ENCODE measurements at places on chromosomes 12 and 14.

DNA sequence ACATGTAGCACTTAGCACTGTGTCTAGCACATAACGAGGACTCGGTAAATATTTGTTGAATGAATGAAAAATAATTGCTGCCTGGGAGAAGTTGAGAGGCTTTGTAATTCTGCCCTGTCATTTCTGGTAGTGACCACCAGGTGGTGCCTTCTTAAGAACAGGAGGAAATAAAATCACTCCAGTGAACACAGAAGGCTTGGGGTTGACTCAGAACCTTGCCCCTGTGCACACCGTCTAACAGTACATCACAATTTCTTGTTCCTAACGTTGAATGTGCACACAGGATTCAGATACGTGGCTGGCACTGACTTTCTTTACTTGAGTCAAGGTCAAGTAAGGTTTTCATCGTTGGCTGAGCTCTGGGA lies 91.8 kb downstream of the RGS6 start:
- no peak for DNase-seq

DNA sequence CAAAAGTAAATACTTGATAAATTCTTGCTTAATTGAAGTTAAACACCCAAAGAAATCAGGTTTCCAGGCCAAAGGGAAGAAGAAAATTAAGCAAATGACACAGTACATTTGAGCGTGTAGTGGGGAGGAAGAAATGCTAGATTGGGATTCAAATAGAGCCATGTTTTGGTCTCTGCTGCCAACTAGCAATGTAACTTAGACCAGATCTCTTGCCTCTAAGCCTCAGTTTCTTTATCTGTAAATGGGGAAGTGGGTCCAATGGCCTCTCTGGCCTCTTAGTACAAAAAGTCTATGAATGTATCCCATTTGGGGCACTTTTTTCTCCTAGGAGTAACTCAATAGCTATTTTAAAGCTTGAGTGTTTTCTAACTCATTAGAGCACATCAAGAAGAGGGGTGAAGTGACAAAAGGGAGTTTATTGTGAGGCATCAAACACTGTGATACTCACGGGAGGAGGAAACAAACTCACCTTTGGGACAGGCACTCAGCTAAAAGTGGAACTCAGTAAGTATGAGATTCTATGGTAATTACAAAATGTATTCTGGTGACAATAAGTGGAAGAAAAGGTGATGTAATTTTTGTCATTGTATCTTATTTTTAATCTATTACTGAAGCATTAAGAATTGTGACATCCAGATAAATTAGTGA lies 55.8 kb downstream of the DAD1 start:
- no peak for DNase-seq

- no peak for DNase-seq
These were observed 11.0 kb downstream of the ZNF219 start for GRCh38 chr14:21087294-21088091.

DNA sequence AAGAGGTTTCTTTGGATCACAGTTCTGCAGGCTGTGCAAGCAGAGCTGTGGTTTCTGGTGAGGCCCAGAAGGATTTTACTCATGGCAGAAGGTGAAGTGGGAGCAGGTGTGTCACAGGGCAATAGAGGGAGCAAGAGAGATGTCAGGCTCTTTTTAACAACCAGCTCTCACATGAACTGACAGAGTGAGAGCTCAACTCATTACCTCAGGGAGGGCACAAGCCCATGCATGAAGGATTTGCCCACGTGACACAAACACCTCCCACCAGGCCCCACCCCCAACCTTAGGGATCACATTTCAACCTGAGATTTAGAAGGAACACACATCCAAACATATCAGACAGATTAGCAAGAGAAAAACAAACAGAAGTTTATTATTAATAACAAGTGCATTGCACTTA lies 470.4 kb downstream of the GALC start:
- no peak for DNase-seq

DNA sequence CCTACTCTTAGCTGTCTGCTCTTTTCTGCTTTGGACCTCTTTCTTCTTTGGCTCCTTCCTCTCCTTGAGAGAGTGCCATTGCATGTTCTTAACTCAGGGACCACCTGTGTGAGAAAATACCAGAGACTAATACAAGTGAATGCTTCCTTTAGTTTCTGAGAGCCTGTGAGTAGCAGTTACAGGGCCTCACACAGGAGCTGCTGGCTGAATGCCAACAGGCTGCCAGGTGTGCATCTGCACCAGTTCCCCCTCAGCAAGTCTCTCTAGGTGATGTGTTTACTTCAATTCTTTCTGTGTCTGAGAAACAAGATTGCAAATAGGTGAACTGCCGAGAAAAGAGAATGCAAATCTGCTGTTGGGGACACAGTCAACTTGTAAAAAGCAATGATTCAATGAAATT lies 108.2 kb downstream of the STXBP6 start:
- DNase-seq = no peak

DNA sequence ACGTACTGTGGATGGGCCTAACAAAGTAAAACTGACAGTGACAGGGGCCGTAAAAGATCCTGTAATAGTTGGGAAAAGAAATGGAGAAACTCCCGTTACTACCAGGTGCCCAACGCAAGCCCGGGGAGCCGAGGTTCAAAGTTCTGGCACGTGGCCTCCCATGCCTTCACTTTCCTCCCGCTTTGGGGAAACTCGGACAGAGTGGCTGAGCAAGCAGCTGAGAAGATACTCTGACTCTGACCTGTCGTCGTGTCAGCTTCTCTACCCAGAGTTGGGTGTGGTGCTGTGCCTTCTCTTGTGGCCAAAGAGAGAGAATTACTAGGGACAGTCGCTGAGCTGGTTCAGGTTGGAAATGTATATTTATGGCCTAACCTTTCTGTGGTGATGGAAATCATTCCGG lies 1.7 kb downstream of the B4GALNT3 start:
- no peak for DNase-seq

- no peak for DNase-seq
These were observed 17.5 kb downstream of the MARK3 start for GRCh38 chr14:103402695-103403094.

- DNase-seq = no peak
These were observed 74.2 kb upstream of the NAP1L1 start for GRCh38 chr12:76158518-76159321.

DNA sequence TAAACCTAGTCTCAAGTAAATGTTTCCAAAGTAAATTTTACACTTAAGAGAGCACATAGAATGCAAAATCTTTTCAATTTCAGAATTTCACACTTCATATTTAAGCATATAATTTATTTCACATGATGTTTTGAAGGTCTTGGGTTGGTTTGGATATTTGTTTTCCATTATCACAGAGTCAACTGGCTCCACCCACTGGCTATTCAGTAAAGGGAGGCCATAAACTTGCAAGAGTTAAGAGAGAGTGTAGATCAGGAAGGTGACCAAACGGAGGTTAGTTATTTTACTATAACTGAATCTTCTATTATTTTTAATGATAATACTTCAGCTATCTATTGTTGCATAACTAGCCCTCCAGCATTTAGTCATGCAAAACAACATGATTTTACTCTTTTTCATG lies 6.2 kb upstream of the CPNE8 start:
- no peak for DNase-seq

DNA sequence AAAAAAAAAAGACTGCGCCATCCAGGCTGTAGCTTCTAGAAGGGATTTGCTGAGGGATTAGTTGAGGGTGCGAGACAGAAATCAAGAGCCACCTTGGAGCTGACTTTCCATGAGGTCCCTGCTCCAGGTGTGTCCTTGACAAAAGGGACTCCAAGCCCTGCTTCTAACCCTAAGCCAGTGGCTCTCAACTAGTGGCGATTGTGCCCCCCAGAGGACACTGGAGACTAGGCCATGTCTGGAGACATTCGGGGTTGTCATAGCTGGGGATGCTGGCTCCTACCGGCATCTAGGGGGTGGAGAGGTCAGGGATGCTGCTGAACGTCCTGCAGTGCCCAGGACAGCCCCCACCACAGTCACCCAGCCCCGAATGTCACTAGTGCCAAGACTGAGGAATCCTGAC lies 40.6 kb downstream of the SPRING1 start:
- DNase-seq = no peak

DNA sequence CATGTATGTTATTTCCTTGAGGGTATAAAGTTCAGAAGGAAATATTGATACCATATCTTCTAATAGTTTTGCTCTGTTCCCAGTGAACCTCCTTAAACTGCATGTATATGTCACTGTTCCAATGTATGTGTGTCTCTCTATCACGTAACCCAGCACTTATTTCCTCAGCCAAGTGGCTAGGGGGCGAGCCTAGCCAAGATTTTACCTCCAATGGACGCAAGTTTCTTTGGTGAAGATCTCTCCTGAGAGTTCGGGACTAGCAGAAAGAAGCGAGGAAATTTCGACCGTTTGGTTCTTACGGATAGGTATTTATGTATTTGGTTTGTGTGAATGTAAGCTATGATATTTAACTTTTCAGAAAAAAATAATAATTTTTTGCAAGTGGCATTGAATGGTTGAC lies 2.5 kb downstream of the SFSWAP start:
- DNase-seq = no peak

- no peak for DNase-seq
These were observed at the start of gene P3H3 for GRCh38 chr12:6827982-6828780. Gene P3H3 (plus strand): TSS chr12:6828407. CDS start chr12:6828441, 34 bp downstream.

GRCh38 chr12:108040947-108041346 lies 88.1 kb upstream of the WSCD2 start:
- DNase-seq = no peak

DNA sequence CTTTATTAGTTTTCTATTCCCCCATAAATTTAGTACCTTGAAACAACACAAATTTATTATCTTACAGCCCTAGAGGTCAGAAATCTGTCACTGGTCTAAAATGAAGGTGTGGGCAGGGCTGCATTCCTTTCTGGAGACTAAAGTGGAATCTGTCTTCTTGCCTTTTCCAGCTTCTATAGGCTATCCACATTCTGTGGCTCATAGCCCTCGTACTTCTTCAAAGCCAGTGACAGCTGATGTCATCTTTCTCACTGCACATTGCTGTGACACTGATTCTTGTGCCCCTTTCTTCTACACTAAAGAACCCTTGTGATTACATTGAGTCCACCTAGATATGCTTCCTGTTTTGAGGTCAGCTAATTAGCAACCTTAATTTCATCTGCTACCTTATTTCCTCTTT lies 23.2 kb upstream of the DCN start:
- no peak for DNase-seq

DNA sequence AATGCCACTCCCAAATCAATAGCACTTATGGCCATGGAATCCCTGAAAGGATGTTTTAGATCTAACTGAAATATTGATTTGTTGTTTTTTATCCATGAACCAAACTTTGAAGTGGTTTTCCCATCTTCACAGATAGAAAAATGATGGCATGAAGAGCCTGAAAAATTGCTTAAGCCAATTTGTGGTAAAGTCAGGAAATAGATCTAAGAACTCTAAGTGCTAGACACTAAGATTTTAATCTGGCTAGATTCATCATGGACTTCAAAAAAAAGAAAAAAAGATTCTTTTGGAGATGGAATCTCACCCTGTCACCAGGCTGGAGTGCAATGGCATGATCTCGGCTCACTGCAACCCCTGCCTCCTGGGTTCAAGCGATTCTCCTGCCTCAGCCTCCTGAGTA lies 45.0 kb upstream of the STRN3 start:
- no peak for DNase-seq

DNA sequence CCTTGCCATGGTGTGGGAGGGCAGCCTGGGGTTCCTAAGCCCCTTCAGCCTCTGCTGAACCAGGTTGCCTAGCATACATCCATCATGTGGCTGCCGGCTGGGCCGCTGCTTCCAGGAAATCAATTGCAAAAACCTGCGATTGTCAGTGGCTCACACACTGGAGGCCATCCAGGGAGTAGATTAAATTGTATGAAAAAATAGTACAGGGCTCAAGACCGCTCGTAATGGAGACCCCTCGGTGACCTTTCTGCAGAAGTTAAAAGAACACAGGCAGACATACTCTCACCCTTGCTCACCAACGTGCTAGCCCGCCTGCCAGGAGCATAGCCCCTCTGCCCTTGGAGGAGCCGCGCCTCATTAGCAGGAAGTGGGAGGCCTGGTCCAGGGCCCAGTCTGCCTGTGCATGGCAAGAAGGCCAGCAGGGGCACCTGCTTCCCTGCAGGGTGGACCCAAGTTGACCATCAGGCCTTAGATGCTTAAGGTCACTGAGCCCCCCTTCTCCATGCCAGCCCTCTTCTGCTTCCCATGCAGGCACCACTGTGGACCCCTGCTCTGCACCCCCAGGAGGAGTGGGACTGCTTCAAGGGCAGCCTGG lies 31.4 kb upstream of the CIPC start:
- no peak for DNase-seq

- DNase-seq = no peak
These were observed 126.7 kb upstream of the LGR5 start for GRCh38 chr12:71312768-71313403.

- no peak for DNase-seq
These were observed 155.0 kb upstream of the RTL1 start for GRCh38 chr14:101058571-101058970.

DNA sequence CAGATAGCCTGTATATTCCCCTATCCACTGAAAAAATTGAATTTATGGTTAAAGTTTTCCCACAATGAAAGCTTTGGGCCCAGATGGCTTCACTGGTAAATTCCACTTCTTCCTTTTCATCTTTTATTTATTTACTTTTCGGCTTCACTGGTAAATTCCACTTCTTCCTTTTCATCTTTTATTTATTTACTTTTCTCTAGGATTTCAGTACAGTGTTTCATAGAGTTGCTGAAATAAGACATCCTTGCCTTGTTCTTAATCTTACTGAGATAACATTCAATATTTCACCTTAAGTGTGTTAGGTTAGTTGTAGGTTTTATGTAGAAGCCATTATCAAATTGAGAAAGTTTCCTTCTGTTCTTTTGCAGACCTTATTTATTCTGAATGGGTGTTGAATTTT lies 18.9 kb upstream of the KLRG1 start:
- no peak for DNase-seq

GRCh38 chr14:88535149-88535548 lies 19.7 kb downstream of the PTPN21 start:
- DNase-seq = no peak

All from cortex of kidney (tissue), 1 donor.